EH (cell line): ENCODE measurements at places on chromosomes 13 and 19.

DNA sequence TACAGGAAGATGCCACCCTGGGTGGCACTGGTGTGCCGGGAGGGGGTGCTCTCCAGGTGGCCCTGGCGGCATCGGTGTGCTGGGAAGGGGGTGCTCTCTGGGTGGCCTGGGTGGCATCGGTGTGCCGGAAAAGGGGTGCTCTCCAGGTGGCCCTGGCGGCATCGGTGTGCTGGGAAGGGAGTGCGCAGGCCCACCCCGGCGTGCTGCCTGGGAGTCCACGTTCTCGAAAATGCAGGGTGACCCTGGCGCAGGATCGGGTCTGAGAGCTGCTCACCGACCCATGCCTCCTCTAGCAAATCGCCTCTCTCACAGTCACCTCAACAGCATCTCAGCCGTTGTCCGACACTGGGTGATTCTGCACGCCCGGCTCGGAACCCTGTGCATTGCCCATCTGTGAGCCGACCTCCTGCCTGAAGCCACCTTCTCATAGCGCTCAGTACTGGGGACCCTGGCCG is 36.4 kb downstream of the RASA3 start:
- no peak for DNase-seq

GRCh38 chr13:93388701-93389100 is 162.1 kb downstream of the GPC6 start:
- DNase-seq = no peak

- DNase-seq = peak; percentile 59
Observed at GRCh38 chr19:38142176-38143035, 81.6 kb downstream of the DPF1 start.

DNA sequence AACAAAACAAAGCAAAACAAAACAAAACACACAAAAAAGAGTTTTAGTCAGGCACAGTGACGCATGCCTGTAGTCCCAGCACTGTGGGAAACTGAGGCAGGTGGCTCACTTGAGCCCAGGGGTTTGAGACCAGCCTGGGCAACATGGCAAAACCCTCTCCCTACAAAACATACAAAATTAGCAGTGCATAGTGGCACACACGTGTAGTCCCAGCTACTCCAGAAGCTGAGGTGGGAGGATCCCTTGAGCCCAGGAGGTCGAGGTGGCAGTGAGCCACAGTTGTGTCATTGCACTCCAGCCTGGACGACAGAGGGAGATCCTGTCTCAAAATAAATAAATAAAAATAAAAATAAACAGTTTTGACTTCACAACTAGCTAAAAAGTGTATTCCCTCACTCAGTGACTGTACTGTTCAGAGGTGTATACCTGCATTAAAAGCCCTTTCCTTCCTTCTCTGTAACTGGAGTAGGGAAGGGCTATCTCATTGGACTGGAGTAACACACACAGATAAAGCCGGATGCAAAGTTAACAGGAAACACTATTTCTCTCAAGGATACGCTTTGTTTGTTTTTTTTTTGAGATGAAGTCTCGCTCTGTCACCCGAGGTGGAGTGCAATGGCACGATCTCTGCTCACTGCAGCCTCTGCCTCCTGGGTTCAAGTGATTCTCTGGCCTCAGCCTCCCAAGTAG is 3.7 kb upstream of the BAX start:
- DNase-seq = no peak

GRCh38 chr13:78160793-78161192 is 242.2 kb upstream of the EDNRB start:
- DNase-seq = peak; percentile 87

- peak; percentile 51 for DNase-seq
Observed at GRCh38 chr19:5038631-5039271, 69.8 kb downstream of the KDM4B start.

GRCh38 chr13:33087790-33088189 is 71.6 kb downstream of the KL start:
- peak; percentile 16 for DNase-seq

GRCh38 chr19:49328741-49329140 is 3.8 kb upstream of the SLC6A16 start:
- no peak for DNase-seq

DNA sequence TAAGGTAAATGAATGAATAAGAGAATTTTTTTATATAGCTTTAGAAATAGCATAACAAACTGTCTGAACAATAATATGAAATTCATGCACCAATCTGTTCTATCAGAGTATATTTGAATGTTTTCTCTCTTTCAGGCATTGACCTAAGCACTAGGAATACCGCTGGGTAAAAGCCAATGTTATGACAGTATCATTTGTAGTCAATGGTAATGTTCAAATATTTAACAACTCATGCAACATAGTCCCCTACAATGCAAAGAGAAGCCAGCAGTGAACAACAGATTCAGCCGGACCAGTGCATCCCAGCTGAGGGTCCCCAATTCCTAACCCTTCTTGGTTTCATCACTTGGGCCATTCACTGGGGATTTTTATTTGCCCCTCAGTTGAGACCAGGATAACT is 52.6 kb upstream of the MYCBP2 start:
- DNase-seq = no peak

GRCh38 chr13:94233837-94234236 is 245.6 kb downstream of the DCT start:
- DNase-seq = no peak

DNA sequence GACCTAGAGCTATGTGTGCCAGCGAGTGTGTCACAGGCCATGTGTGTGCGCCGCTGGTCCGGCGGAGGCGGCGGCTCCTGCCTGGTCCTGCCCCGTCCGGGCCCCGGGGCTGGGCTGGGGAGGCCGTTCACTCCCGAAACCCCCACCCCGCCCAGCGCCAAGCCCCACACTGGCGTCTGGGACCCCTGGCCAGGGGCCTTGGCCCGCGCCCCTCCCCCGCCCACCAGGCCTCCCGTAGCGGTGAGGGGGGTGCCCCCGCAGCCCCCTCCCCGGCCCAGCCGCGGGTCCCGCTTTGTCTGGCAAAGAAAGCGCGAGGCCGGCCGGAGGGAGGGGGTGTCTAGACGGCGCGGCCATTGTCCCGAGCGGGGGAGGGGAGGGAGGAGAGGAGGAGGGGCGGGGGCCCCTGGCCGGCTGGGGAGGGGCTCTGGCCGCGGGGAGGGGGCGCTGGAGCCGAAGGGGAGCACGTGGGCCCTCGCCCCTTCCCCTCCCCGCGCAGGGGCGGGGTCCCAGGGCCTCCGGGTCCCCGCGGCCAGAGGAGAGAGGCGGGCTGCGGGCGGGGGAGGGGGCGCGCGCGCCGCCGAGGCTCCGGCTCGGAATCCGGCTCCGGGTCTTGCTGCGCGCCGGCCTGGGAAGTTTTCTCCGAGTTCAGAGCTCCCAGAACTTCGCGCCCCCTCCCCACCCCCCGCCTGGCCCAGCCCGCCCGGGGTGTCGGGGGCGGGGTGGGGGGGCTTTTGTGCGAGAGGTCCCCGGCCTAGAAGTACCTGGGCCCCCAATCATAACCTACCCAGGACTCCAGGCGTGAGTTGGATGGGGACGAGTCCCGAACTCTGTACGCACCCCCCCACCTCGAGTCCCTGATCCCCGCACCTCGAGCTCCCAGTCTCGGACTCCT is 888 bp downstream of the NOTCH3 start:
- peak; percentile 59 for DNase-seq

DNA sequence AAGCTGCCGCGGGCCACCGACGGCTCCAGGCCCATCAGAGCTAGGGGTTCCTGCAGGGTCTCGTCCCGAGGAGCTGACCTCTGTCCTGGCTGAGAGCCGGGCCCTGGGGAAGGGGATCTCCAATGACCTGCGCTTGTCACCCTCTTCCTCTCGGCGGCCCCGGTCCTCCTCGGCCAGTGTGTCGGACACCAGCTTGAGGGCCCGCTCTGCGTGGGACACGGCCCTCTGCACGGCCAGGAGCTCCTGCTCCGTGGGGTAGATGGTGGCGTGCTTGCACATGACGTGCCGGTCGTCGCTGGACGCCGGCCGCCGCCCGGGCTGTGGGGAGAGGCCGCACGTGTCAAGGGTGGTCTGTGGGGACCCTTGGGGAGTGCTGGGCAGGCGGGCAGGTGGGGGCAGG is 32.7 kb upstream of the MATK start:
- DNase-seq = no peak

DNA sequence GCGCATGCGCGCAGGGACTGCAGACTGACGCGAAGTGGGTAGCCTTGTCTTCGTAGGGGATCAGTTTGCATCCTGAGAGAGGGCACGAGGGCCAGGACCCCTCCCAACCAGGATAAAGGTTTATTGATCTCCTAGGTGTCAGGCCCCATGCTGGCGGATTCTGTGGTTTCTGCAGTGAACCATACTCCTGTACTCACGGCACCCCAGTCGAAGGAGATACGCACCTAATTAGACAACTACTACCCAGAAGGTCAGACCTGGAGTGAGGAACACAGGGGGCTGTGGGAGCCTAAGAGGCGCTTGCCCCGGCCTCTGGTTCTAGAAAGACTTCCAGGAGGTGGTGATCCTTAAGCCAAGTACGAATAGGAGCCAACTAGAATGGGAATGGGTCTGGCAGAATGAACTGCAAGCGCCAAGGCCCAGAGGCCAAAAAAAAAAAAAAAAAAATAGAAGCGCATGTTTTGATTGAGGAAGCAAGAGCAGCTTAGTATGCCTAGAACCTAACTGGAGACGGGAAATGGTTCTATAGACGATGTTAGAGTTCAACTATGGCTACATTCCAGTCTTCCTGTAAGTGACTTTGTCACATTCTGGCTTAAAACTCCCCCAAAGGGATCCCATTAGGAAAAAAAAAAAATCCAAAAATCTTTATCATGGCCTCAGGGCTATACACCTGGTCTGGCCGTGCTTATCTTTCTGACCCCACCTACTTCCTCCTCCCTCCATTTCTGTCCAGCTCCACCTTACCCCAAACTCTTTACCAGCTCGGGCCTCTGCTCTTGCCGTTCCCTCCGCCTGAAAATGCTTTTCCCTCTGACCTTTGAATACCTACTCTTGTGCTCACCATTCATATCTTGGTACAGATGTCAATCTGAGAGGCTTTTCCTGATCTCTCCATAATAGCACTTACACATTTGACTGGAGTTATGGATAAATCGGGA is 902 bp upstream of the ZNF428 start:
- no peak for DNase-seq

- peak; percentile 46 for DNase-seq
Observed at GRCh38 chr19:574658-575526, 2.5 kb downstream of the BSG start.

GRCh38 chr13:27842571-27842970 is 50.3 kb downstream of the GSX1 start:
- DNase-seq = no peak

DNA sequence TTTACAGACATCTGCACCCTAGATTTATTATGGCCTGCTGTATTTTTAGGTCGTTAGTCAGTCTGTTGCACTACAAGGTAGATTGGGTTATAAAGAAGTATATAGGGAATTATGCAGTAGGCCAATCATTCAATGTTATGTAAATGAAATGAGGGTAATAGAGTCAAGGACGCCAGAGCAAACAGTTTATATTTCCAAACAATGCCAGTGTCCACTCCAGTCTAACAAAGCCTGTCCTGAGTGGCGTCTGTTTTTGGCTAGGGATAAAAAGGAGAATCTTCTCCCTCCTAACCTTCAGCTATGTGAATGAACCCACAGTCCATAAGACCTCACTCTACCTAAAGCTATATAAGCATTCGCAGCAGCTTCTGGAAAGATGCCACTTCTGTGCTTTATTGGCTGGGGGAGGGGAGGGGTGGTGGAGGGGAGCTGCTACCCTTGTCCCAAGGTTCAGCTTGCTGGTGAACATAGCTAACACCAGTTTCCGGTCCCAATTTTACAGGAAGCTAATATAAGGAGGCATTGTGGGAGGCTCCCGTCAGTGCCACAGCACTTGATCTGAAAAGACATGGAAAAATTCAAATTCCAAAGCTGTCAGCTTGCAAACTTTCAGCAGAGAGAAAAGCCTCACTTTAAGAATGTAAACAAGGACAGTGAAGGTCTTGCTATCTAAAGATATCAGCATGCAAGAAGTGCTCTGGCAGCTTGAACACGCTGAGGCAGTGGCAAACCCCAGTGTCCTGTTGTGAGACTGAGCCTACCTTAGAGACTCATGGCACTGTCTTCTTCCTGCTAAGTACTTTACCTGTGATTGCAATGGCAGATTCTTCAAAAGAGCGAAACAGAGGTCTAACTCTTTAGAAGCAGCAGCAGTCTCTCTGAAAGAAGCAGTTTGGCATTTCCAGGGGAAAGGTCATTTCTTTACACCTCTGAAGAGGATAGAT is 369.9 kb downstream of the PCDH9 start:
- DNase-seq = no peak

- peak; percentile 84 for DNase-seq
Observed at GRCh38 chr19:5048091-5048726, 79.3 kb downstream of the KDM4B start.

GRCh38 chr19:4342615-4343369 is 570 bp upstream of the MPND start:
- peak; percentile 100 for DNase-seq

DNA sequence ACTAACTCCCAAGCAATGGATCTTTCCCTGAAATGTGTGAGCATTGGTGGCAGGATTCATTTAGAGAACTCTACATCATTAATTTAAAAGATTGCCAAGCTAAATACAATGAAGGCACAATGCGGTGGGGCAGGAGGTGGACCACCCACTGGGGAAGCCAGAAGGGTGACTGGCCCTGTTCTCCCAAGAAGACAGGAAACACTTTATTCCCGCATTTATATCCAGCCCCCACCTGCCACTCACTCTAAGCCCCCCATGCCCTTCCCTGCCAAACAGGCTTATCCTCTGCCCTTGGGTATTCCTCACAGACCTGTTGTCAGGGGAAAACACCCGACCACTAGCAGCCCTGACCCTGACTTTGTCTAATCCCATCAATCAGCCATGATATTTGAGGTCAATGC is 189.1 kb upstream of the UBL3 start:
- no peak for DNase-seq

GRCh38 chr19:15635016-15635805 is 5.5 kb upstream of the CYP4F3 start:
- DNase-seq = no peak

- peak; percentile 85 for DNase-seq
Observed at GRCh38 chr13:98327371-98328270, 150.6 kb upstream of the RNF113B start.

- DNase-seq = peak; percentile 1
Observed at GRCh38 chr13:46267166-46267565, 55.4 kb downstream of the LRRC63 start.

GRCh38 chr19:33784432-33784831 is 12.2 kb upstream of the KCTD15 start:
- peak; percentile 21 for DNase-seq

GRCh38 chr19:1566392-1567115 is 1.6 kb downstream of the MEX3D start:
- peak; percentile 89 for DNase-seq

- DNase-seq = no peak
Observed at GRCh38 chr19:51926426-51926783, 867 bp upstream of the ZNF613 start.

- DNase-seq = no peak
Observed at GRCh38 chr13:73902296-73902695, 231.9 kb downstream of the KLF12 start.

- no peak for DNase-seq
Observed at GRCh38 chr19:367561-367960, 23.0 kb upstream of the MIER2 start.
